ENCODE measurements at places on chromosomes 3 and 15.

DNA sequence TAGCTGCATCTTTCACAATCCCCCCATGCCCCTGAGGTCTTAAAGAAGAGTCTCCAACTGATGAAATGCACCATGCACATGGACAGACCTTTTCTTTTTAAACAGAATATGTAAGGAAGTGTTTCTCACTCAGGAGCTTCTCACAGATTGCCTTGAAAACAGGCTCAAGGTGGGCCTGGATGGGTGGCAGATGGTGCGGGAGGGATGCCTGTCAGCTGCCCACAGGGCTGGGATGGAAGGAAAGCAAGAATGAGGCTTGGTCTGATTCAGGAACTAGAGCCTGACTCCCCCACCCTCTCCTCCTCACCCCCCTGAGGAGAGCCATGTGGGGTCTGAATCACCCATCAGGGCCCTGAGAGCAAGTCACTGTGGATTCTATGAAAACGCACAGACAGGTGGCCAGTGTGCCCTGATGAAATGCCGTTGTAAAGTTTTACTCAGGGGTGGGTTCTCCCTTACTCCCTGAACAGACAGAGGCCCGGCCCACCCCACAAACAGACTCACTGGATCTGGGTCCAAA is 67.2 kb downstream of the UMPS start:
- no peak for DNase-seq

- DNase-seq = no peak
Measured at GRCh38 chr3:49500732-49501609, 30.9 kb downstream of the DAG1 start.

GRCh38 chr15:66619152-66619903 is 53.5 kb upstream of the LCTL start:
- peak; percentile 51 for DNase-seq

DNA sequence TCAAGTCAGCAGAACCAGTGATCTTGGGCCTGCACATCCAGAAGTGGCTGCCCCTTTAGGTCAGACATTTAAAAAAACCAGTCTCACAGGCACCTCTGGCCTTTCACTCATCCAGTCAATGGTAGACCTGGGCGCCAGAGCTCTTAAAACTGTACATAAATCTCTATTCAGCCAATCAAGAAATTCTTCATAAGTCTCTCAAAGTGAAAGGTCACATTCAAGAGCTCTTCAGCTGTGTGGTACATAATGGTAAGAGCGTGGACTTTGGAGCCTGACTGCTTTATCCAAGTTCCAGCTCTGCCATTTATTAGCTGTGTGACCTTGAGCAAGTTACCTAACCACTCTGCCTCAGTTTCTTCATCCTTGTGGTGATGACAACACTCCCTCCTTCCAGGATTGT is 22.3 kb upstream of the MORF4L1 start:
- DNase-seq = no peak

DNA sequence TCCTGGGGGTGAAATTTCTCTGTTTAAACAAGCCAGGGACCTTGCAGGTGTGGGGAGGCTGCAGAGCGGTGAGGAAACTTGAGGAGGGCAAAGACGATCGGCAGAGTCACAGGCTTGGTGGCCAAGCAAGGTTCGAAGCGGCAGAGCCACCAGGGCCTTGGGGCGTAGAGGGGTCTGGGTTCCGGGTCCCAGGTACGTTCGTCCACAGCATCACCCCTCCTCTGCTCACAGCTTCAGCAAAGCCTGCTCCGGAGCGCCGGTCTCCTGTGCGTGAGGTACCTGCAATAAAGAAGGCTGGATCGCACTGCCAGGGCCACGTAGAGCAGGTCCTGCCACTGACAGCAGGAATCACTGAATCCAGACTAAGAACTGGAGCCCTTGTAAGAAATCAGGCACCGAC is 66.8 kb upstream of the PCSK6 start:
- DNase-seq = no peak

DNA sequence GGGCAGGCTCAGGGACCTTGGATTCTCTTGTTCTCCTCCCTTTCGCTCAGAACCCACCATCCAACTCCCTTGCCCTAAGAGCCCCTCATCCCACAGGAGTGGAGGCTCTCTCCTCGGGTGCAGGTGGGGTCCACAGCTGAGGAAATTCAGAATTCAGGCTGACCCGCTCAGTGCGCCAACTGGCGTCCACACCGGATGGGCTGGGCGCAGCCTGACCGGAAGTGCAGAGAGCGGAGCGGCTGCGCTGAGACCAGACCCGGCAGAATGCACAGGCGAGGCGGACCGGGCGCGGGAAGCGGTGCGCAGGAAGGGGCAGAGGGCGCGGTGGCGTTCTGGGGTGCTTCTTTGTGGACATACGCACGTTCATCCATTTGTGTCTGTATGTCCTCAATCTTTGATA is 210.4 kb upstream of the NDN start:
- DNase-seq = no peak

- no peak for DNase-seq
Measured at GRCh38 chr15:27137127-27137526, 166.1 kb downstream of the GABRG3 start.

GRCh38 chr15:40282147-40282868 is 556 bp downstream of the ANKRD63 start:
- DNase-seq = peak; percentile 71

GRCh38 chr3:196514913-196515621 is at the start of gene SMCO1:
Gene SMCO1, minus strand, starts transcription at chr3:196515346. Its CDS starts 137 bp downstream, at chr3:196515209.
- no peak for DNase-seq

DNA sequence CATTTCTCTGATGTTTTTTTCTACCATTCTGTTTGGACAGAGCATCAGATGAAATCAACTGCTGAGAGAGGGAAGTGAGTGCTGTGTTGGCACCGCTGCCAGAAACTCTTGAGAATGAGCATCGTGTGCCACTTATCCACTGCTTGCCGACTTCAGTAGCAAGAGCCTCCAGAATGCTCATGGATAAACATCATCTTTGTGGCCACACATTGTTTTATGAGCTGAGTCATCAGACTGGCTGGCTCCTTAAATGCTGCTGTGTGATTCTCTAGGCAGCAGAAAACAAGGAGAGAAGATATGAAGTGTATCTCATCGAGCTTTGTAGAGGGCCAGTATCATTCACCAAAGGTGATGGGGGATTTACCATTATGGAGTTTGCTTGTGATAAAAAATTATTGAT is 3.4 kb upstream of the DOCK3 start:
- DNase-seq = no peak

DNA sequence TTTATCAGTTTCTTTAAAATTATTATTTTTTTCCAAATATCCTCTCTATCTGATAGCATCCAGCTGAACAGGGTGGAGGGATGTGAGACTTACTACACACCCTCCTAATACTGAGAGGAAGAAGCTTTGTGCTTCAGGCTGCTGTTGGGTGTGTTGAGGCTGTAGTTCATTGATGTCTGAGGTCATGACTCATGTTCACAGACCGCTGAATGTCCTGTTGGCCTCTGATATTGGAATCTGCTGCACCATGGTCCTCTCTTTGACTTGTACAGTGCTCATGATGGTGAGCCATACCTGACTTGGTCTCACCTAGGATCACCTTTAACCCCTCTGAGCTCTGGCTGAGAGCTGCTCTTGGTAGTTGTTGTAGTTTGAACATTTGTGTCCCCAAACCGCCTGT is 302.9 kb downstream of the SATB1 start:
- DNase-seq = no peak

GRCh38 chr3:107710851-107711250 is 188.1 kb downstream of the BBX start:
- no peak for DNase-seq

GRCh38 chr3:108501535-108501934 is 8.9 kb downstream of the MYH15 start:
- no peak for DNase-seq

- no peak for DNase-seq
Measured at GRCh38 chr3:11385326-11385725, 113.1 kb downstream of the ATG7 start.

DNA sequence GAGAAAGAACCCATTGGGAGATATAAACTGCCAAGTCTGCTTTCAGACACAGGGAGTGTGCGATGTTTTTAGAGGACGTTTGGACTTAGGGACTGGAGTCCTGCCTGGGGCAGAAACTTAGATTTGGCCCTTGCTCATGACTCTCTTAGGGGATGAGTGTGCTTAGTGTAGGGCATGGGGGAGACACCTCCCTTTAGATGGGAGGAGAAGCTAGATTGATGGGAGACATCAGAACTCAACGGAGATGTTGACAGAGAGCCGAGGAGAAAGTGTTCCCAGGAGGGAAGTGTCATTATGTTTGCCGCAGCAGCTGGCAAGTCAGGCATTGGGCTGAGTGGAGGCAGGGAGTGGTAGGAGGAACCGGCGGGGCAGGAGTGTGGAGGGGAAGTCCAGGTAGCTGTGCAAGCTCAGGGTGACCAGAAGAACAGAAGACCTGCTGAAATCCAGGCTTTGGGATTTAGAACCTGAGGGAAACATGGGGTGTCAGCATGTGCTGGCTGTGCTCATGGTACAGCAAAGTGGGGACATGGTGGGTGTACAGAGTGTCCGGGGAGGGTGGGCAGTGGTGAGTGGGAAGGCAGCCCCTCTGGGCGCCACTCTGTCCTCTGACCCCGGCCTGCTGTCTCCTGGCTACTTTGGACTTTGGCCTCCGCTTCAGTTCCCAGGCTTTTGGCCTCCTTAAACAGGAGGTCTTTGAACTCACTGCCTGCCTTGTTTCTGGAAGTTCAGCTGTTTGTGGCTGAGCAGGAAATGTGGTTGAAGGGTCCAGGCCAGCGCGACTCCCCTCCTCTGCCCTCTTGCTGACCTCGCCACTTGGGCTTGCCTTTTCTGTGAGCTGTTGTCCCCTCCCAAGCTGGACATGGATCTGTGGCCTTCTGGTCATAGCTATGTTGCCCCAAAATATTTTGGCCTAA is 324.0 kb upstream of the LRRFIP2 start:
- DNase-seq = no peak

GRCh38 chr15:69493406-69493805 is 40.8 kb downstream of the RPLP1 start:
- no peak for DNase-seq

DNA sequence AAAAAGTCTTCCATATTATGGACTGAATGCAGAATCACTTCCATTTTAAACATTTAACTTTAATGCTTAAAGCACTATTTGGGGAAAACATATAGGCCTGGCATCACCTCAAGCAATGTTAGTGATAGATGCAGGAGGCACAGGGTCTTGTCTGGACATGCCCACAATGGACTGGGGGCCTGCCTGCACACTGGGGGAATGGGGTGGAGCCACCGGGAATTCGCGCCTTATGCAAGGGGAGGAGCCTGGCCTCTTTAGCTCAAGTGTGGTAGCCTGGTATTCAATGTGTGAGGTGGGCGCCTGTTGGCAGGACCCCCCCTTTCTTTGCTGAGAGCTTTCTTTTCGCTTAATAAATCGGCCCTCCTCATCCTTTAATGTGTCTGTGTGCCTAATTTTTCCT is 29.9 kb downstream of the ACKR4 start:
- DNase-seq = no peak

GRCh38 chr3:13711911-13712650 is 163.2 kb downstream of the FBLN2 start:
- DNase-seq = no peak

GRCh38 chr3:53224026-53224425 is 31.8 kb downstream of the TKT start:
- DNase-seq = no peak

- DNase-seq = no peak
Measured at GRCh38 chr15:57690341-57690966, 16.1 kb upstream of the POLR2M start.

- DNase-seq = no peak
Measured at GRCh38 chr3:154071146-154071545, 50.0 kb upstream of the ARHGEF26 start.

GRCh38 chr3:100662113-100662823 is 47.0 kb upstream of the TFG start:
- no peak for DNase-seq

DNA sequence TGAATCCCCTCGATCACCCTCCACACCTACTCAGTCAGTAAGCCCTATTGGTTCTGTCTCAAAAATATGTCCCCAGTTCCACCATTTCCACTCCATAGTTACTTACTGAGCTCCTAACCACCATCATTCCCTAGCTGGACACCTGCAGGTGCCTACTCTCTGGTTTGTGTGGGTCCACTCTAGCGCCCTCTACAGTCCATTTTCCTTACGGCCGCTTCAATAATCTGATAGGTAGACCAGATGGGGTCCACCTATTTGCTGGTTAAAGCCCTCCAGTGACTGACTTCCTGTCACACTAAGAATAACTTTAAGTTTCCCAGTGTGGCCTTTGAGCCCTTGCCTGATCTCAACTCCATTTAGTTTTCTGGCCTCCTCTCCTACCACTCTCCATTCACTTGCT is 5.0 kb downstream of the GXYLT2 start:
- peak; percentile 16 for DNase-seq

DNA sequence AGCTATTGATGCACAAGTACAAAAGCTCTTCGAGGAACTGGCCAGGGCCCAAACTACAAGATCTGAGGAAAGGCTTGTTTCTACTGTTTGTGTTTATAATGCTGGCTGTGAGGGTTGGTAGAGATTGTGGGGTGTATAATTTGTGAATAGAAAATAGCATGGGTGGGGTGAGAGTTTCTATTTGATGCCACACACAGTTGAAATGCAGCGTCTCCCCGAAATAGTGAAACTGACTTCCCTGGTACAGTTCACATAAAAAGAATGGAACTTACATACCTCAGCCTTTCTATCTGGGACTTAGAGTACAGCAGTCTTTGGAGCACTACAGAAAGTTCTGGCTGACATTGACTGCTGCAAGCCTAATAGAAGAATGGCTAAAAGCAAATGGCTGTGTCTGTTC is 91.3 kb downstream of the DTWD1 start:
- no peak for DNase-seq

- DNase-seq = no peak
Measured at GRCh38 chr3:8458238-8458661, 43.4 kb upstream of the LMCD1 start.

- DNase-seq = no peak
Measured at GRCh38 chr3:142009029-142009428, 132.6 kb downstream of the ATP1B3 start.

Measured in germinal center (tissue), 1 donor.